ENCODE measurements at places on chromosomes 16 and 17. TPM values are rescaled to one million over a fixed set of nuclear protein-coding genes. Genes with fewer than 3 reads are reported as not detected.

Gene HIC1
- total RNA-seq, result 67.7 TPM

Gene FOXN1
- total RNA-seq, result not detected

Gene COX10
- total RNA-seq, result 13.7 TPM

Gene FAHD1
- total RNA-seq, result 57.6 TPM

Gene CNP
- total RNA-seq, result 51.1 TPM

Gene SHISA6
- total RNA-seq, result not detected

Gene TPSD1
- not detected for total RNA-seq

Gene TEX2
- 59.6 TPM for total RNA-seq

Gene MT1A
- total RNA-seq, result not detected

Gene HYDIN
- 0.30 TPM for total RNA-seq

Data from smooth muscle cell of the umbilical artery (primary cell).